ENCODE measurements at places on chromosomes 5 and 9.

DNA sequence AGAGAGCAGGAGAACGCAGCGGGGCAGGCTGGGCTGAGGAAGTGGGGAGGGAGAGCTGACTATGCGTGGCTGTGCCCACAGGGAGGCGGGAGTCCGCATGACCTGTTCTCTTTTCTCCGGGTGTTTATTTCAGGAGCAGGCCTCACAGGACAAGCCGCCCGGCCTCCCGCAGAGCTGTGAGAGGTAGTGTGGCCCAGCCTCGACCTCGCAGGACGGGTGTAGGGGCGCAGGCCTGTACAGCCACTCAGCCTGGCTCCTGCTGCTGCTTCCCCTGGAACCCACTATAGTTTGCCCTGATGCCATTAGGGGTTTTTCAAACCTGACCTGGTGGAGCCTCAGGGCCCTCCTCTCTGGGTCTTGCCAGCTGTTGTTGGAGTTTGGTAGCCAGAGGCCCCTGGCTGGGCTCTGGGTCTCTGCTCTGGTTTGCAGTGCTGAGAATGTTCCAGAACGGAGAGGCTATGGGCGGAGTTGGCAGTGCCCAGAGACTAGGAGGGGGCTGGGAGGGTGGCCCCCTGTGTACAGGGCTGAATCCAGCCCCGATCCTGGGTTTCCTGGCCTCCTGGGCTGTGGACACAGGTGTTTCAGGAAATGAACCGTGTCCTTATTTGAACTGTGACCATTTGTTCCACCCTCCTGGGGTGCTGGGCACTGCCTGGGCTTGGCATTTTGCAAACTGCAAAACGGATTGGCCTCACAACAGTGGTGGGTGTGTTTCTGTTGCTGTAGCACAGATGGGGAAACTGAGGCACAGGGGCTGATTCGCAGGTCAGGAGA, 78.8 kb downstream of the WNK2 start:
- no peak for DNase-seq

GRCh38 chr5:89204756-89205155, 321.8 kb upstream of the MEF2C start:
- DNase-seq, result no peak

DNA sequence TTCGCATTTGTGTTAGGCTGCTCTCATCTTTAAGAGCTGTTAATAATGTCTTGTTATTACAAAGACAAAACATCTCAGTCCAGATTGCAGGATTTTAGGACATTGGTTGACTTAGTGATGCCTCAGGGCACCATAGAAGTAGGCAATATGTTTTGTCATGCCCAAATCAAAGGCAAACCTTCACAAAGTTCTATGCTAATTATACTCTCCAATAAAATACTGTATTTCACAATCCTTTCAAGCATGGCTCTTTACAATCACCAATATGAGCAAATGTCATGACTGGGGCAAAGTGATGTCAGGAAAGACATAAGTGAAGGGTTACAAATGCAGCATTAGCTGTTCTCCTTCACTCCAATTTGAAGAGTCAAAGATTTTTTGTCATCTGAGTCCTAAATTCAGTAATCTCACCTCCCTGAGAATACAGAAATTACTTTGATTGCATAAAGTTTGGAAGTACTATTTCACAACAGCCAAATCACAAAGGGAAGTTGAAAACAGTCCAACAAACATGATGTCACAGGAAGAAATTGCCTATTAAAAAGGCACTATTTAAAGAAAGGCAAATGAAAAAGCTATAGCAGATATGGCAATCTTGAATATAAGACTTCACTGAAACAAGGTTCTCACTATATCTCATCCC, 303.2 kb downstream of the PRR16 start:
- peak; percentile 15 for DNase-seq

DNA sequence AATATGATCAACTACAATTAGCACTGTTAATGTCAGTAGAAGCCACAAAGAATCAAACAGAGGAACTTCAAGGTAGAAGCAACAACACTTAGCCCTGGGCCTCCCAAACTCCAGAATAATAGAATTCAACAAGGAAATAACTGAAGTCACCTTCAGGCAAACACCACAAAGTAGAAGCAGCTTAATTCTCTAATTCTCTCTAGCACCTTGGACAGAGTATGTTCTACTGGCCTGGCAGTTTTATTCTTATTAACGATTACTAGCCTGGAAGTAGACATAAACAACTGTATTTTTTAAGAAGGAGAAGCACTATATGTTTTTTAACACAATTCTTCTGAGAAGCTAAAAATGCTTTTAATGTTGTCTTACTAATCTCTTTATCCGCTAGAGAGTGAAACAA, 911.9 kb downstream of the DTWD2 start:
- DNase-seq, result no peak

DNA sequence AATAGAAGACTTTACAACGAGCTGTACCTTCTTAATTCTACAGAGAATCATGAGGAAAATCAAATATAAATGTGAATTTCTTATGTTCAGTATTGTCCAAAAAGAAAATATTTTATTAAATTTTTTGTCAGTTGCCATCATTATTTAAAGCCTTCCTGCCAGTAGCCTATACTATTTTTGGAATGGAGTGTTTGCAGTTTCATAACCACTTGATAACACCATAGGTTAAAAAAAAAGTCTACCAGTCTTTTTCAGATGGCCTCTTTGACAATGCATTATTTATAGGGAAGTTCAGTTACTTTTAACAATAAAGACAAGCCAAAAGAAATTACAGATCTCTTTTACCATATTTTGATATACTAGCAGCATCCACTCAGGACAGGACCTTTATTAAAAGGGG, 80.3 kb upstream of the CCDC152 start:
- DNase-seq, result no peak

- DNase-seq, result no peak
Measured at GRCh38 chr5:124683917-124684555, 62.4 kb downstream of the ZNF608 start.

GRCh38 chr5:69225860-69226259, 8.8 kb upstream of the CDK7 start:
- no peak for DNase-seq

GRCh38 chr5:113202746-113203716, 226.4 kb downstream of the DCP2 start:
- no peak for DNase-seq

- DNase-seq, result no peak
Measured at GRCh38 chr5:96432216-96433065, 607 bp downstream of the PCSK1 start.

DNA sequence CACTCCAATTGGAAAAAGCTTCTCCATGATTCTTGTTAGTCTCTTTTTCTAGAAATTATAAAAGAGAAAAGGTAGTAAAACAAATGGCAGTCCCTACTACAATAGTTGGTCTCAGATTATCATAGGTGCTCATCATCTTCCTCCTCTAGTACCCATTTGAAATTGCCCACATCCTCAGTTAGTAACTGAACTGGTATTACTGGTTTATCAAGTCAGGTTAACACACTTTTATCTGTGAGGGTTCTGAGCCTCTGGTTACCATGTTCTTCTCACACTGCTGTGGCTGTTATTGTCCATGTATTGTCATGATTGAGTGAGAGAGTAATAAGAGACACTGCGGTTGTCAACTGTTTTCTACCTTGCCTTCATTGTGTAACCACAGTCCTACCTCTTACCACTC, 901.7 kb downstream of the TLE1 start:
- DNase-seq, result no peak

DNA sequence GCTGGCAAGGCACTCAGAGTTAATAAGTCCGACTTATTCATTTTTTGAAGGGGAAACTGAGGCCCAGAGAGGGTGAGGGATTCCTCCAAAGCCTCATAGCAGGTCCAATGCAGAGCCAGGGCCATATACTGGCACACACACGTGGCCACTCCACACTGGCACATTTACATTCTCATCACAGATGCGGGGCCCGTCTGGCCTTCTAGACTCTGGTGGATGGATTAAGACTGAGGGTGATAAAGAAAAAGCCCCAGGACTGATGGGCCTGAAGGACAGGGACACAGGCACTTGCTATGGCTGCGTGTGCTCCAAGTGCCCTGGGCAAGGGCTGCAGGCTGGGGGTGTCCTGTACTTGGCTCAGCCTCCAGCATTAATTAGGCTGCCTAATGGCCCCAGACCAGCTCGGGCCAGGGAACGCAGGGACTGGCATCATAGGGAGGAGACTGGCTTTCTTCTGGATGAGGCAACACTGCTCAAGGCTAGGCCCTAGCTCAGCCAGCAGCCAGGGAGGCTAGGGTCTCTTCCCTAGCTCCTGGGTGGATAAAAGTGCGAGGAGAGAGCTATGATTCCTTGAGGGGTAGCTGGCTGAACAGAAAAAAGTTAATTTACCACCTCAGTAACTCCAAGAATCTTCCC, 28.5 kb upstream of the CSF1R start:
- DNase-seq, result no peak

- DNase-seq, result no peak
Measured at GRCh38 chr5:155767470-155767869, 559.5 kb upstream of the SGCD start.

DNA sequence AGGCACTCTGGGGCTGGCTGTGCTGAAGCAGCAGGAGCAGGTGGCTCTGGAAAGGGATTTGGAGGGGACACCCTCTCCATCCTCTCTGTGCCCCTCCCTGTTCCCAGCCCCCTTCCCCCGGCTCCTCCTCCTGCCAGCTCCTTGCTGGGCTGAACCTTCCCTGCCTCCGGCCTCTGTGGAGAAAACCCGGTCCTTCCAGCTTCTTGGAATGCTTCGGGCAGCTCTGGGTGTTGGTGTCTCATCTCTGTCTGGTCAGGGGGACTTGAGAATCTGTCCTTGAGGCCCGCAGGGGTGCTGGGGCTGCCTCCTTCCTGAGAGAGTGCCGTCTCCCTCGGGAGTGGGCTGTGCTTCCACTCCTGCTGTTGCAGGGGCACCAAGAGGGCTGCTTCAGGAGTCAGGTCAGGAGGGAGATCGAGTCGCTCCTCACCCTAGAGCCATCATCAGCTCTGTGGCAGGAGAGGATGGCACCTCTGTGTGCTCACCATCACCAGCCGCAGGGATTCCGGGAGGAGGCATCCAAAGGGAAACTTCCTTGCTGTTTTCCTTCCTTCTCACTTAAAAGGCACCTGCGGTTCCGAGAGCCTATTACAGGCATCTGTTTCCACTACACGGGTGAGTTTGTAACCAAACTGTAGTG, 30.6 kb downstream of the NDUFS6 start:
- no peak for DNase-seq

GRCh38 chr5:90214991-90215390, 194.6 kb downstream of the CETN3 start:
- DNase-seq, result no peak

DNA sequence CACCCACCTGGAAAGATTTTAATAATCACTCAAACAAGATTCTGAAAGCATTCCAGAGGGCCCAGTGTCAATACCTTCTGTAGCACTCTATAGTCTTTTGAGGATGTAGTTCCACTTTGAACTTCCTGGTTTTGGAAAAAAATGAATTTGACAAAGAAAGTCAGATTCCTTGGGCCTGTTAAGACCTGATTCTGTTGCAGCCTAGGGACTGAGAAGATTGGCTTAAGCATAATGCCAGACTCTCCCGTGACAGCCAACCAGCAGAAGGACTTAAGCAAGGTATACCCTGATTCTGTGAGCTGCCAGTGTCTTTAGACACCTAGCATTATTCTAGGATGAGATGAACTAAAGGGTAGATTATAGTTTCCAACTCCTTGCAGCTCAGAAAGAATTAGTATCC, 6.8 kb downstream of the SPINK5 start:
- DNase-seq, result no peak

DNA sequence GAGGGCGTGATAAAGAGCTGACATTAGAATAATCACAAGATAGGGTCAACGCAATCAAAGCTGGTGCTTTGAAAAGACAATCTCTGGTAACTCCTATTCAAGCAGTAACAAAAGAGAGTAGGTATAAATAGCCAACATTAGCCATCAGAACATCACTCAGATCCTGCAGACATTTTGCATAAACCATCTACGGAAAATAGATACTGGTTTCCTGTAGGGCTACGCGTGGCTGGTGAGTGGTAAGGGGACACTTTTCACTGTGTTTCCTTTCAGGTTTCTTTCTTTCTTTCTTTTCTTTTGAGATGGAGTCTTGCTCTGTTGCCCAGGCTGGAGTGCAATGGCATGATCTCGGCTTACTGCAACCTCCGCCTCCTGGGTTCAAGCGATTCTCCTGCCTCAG, 22.3 kb downstream of the TTF1 start:
- no peak for DNase-seq

GRCh38 chr5:62790348-62790747, 211.7 kb downstream of the LRRC70 start:
- DNase-seq, result no peak

GRCh38 chr9:109269839-109270238, 51.0 kb downstream of the EPB41L4B start:
- no peak for DNase-seq

DNA sequence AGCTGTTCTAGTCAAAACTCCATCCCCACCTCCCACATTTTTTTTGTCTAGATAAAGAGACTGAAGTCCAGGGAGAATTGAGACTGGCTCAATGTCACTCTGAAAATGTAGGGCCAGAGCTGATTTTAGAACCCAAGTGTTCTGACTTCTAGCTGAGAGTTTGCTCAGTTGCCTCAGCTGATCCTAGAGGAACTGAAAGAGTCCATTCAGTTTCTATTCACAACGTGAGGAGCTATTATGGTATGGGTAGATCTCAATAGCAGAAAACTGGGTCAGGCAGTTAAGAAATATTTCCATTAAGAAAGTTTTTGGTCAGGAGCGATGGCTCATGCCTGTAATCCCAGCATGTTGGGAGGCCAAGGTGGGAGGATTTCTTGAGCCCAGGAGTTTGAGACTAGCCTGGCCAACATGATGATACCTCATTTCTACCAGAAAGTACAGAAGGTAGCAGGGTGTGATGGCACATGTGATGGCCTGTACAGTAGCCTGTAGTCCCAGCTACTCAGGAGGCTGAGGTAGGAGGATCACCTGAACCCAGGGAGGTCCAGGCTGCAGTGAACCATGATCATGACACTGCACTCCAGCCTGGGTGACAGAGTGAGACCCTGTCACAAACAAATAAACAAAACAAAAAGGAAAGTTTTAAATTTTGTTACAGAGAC, 61.7 kb downstream of the GLRA1 start:
- DNase-seq, result no peak

- peak; percentile 46 for DNase-seq
Measured at GRCh38 chr5:9207817-9208418, 338.0 kb downstream of the SEMA5A start.

DNA sequence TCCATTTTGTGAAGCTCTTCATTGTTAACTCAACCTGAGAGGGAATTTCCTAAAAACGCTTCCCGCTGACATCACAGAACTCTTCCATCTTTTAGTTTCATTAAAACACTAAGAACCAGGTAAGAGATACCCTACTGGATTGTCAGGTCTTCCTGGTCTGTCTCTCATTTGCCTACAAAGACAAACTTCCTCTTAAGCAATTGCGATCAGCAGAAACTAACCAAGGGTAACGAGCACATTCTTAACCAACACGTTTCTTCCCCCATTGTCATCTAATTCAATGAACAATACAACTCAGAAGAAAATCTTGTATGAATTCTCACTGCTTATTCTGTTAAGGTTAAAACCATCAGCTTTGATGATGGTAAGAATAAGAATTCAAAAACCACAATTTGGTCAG, 6.6 kb downstream of the FBXW11 start:
- no peak for DNase-seq

- DNase-seq, result no peak
Measured at GRCh38 chr5:157481265-157481664, 21.3 kb downstream of the NIPAL4 start.
